ENCODE measurements at places on chromosomes 1 and 21.

- DNase-seq, result no peak
Observed at GRCh38 chr1:230212405-230212936, 145.4 kb downstream of the GALNT2 start.

- no peak for DNase-seq
Observed at GRCh38 chr1:168572633-168573032, 3.8 kb upstream of the XCL1 start.

DNA sequence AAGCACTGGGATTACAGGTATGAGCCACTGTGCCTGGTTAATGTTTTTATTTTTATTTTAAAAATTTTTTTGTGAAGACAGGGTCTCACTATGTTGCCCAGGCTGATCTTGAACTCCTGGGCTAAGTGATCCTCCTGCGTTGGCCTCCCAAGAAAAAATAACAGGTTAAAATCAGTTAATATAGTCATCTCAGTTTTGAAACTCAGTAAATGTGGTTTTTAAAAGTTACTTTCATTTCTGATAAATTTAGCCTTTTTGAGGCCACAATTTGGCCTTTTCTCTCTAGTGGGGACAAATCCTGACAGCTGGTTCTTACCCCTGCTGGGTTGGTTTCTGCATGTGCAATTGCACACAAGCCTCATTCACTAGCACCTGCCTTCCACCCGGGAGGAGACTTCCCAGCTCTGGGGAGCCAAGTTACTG, 13.3 kb downstream of the PMF1 start:
- DNase-seq, result no peak

GRCh38 chr1:19450811-19451515, 34.4 kb downstream of the CAPZB start:
- no peak for DNase-seq

GRCh38 chr1:26578167-26578566, 48.6 kb downstream of the RPS6KA1 start:
- no peak for DNase-seq

All from vagina (tissue), 2 donors.